SIG-M5 (cell line): ENCODE measurements at places on chromosomes 3 and 15.

GRCh38 chr3:178042376-178042775, 493.9 kb upstream of the KCNMB2 start:
- no peak for DNase-seq

DNA sequence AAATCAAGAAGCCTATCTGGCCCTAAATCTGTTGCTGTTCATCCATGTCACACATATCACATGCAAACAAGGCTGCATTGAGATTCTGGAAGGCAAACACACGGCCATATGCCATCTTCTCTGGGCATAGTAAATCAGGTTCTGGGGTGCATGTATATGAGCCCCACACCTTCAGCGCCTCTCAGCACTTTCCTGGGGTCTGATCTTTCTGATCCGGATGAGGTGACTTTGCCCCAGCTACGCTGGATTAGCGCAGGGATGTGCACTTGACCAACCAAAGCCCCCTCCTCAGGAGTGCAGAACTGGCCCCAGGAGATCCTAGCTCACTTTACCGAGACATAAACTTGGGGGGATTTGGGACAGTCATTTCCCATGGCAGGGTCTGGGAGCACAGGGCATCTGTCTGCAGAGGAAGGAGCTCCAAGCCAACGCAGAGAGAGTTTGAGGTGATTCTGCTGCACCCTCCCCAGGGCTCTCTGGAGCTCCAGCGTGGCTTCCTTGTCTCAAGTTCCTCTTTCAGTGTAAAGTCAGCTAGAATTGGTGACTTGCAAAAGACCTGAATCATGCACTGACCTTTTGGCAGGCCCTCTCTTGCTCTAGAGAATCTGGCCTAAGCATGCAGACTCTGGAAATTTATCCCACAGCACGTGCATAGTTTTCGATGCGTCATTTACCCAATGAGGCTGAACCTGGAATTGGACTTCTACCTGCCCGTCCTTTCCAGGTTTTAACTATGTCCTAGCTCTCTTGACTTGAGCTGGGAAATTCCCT, 63.5 kb upstream of the KLF13 start:
- DNase-seq, result peak; percentile 66

GRCh38 chr3:37124435-37124834, 49.9 kb downstream of the LRRFIP2 start:
- DNase-seq, result no peak

- no peak for DNase-seq
Observed at GRCh38 chr3:70383360-70383831, 71.0 kb upstream of the MDFIC2 start.

GRCh38 chr15:84748274-84749110, at the start of gene ZNF592:
ZNF592 (plus strand) TSS chr15:84748592; CDS start chr15:84782676, 34,084 bp downstream.
- DNase-seq, result no peak

DNA sequence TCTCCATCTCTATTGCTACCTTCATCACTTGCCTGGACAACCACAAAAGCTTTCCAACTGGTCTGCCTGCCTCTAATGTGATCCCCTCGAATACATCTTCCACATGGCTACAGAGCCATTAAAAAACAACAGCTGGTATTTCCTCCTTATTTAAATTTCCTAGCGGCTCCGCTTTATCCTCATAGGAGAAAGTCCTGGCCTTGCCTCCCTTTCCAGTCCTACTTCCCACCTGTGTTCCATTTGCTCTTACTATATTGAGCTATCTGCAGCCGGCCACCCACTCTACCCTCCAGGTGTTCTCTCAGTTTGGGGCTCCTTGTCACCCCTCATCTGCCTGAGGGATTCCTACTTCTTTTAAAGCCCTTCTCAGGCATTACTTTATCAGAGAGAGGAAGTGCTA, 49.7 kb upstream of the TSPAN3 start:
- DNase-seq, result no peak

DNA sequence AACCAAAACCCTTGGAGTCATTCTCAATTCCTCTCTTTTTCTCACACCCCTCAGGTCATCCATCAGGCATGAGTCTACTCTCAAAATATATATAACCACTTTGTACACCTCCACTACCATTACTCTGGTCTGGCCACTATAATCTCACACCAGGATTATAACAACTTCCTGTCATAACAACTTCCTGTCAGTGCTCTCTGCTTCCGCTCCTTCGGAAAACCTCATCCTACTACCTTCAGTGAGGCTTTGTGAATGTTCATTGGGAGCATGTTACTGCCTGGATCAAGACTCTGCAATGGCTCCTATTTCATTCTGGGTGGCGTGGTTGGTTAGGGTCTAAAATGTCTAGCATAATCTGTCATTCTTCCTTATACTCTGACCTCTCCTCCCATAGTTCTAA, 447.4 kb downstream of the MAGI1 start:
- DNase-seq, result no peak

- DNase-seq, result no peak
Observed at GRCh38 chr3:49158792-49159191, 7.3 kb downstream of the CCDC71 start.

DNA sequence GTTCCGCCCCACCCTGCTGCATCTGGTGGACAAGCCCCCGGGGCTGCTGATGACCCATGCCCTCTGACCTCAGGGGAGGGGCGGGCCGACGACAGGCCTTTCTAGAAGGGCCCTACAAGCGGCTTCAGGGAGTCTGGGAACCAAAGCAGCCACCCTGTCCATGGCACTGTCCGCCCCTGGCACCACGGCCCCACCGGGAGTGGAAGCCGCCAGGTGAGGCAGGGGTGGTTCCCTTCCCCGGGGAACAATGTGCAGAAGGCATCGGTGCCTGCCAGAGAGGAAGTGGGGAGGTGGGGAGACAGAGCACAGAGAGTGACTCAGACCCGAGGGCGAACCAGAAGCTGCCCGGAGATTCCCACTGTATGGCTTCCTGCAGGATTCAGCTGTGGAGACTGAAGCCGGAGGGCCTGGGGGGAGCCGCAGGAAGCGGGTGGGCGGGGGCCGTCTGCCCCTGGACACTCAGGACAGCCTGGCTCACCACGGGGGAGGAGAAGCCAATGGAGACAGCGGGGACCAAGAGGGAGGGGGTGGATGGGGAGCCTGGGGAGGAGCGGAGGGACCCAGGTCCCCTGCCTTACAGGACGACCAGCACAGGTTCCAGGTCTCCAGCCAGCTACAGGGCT, 134.0 kb downstream of the TPRA1 start:
- no peak for DNase-seq

DNA sequence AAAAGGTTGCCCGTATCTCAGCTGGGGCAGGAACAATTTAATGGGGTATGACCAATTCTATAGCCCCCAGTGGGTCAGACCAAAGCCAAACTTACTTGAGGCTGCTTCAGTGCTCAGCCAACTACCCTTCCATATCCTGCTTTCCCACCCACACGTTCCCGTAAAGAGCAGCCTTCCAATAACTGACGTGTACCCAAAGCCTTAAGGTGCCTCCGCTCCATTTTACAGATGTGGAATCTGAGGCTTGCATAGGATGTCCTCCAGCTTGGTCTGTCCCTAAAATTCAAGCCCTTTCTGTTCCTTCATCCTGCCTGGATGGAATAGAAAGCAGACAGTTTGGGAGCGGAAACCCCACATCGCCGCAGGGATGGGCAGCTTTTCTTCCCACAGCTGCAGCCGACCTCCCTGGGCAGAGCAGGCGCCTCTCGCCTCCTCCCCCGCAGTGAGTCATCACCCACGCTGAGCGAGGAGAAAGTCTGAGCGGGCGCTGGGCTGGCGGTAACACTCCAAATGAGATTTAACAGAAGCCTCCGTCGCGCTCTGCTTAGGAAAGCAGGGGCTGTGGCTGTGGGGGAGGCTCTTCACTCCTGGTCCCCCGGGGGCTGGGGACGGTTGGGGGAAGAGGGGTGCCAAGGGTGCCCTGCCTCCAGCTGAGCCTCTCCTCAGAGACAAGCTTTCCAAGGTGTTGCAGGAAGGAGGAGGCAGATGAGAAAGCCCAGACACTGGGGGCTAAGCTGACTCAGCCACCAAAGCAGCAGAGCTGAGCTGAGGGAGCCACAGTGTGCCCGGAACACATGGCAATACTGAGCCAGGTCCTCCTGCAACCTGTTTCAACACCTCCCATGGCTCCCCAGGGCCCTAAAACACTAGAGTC, 57.8 kb upstream of the HRH1 start:
- no peak for DNase-seq

DNA sequence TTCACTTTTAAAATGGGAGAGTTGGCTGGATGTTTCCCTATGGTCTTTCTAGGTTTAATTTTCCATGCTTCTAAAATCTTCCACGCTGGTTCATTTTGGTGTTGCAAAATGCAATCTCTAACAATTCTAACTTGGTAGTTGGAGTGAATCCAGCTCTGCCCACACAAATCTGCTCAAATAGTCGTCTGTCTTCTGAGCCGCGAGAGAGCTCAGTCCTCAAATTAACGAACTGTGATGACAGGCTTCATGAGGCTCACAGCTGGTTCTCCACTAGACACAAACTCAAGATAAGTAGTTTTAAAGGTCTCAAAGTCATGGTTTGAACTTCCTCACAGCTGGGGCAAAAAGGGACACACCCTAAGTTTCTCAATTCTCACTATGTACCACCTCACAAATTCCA, 178.6 kb upstream of the LYSMD4 start:
- no peak for DNase-seq

- DNase-seq, result no peak
Observed at GRCh38 chr15:100879464-100880138, at the start of gene ALDH1A3. ALDH1A3 (plus strand) TSS chr15:100879831; CDS start chr15:100879908, 77 bp downstream.

DNA sequence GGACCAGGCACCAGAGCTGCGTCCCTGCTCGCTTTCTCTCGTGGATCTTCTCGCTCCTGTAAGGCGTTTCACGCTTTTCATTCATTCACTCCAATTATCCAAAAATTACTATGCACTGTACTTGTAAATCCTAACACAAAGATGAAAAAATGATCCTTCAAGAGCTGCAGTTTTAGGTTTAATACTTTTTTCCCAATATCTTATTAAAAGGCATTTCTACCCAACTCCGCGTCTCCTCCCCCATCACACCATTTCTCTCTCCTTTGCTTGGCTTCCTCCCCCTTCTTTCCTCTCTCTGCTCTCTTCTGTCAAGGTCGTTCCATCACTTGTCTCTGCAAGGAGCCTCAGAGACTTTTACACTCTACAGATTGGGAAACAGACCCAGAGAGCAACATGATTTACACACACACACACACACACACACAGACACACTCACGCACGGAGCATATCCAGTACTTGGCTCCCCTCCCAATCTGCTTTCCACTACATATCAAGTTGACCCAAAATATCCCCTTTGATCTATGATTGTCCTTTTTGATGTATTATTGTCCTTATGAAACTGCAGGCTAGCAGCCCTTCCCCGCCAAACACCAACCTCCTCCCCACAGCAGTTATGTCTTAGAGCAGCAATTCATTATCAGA, 479 bp upstream of the CLDN1 start:
- no peak for DNase-seq

- DNase-seq, result no peak
Observed at GRCh38 chr3:42894698-42895579, 11.0 kb upstream of the ZNF662 start.

DNA sequence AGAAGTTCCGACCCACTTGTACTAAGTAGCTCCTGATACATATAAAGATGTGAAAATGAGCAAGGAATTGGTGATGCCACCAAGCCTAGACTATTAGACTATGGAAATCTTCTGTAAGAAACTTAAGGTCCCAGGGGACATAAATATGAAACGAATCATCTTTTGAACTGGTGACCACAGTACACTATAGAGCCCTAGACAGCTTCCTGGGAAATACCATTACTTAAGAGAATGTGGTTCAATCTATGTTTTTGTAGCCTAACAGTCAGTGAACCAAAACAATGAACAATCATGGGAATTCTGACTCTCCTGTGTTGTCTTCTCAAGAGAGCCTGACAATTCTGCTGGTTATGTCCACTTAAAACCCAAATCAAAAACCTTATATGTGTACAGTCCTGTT, 191.6 kb downstream of the GREM1 start:
- no peak for DNase-seq

DNA sequence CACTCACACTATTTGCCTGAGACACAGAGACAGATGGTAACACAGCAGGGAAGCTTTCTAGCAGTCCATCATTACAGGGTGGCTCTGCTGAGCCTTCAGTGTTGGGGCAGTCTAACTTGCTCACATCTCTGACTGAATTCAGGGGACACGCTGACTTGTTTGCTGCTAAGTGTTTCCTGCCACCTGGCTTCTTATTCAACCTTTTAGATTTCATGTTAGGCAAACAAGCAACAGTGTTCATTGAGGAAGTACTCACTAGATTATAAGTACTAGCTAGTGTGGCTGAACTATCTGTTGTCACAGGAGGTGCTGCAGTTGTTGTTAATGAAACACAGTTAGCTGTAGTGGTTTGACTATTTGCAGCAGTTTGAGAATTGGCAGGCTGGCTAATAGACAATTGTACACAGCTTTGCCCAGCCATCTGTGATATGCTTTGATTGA, 37.3 kb downstream of the USF3 start:
- DNase-seq, result no peak

DNA sequence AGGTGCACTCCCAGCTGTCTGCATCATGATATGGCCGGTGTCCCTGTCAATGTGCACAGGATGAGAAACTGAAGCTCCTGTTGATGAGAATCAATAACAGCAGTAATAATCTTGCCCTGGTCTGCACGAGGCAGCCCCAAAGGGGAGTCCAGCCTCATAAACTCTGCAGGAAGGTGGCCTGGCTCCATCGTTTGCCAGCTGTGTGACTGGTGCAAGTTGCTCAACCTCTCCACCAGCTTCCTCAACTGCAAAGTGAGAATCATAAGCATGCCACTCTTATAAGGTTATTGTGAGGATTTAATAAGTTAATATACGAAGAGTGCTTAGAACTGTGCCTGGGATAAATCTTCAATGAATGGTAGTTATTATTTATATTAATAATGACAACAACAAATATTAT, 203.4 kb upstream of the HES1 start:
- DNase-seq, result no peak

DNA sequence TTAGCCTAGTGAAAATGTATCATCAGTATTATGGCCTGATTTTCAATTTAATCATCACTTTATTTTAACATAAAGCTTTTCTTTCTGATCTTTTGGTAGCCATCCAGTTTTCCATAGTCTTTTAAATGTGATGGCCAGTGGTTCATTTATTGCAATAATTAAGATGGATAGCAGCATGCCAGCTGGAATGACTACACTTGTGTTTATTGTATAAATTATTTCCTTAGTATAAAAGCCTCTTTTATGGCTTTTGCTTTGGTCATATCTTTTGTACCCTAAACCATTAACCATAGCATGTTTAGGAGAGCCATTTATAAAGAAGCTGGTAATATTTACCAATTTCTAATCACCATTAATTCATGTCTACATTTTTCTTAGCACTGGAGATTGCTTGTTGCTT, 31.7 kb downstream of the ALCAM start:
- no peak for DNase-seq

DNA sequence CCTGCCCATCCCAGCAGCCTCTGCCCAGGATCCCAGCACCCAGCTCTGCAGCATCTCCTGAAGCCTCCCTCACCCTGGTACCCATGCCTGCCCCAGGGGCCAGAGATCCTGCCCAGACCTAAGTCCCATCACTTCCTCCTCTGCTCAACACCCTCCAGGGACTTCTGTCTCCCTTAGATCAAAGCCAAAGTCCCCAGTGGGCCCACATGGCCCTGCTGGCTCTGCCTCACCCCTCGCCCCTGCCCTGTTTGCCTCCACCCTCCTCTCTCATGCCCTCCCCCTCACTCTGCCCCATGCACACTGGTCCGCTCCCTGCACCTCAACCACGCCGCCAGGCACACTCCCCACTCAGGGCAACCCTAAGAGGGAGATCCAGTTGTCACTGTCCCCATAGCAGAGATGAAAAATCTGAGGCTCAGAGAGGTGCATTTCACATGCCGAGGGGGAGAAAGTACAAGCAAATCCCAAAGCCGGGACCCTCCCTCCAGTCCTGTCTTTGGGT, 146.5 kb downstream of the NUP210 start:
- no peak for DNase-seq
